ENCODE measurements at places on chromosomes 5 and 9. TPM values are rescaled to one million over a fixed set of nuclear protein-coding genes. Genes with fewer than 3 reads are reported as not detected.

Gene DEPDC1B
- 1.9 TPM for total RNA-seq

Gene BAG1
- total RNA-seq, result 124 TPM

Gene KCTD16
- 0.13 TPM for total RNA-seq

Gene SLC6A3
- total RNA-seq, result not detected

Gene KLHL3
- 21.0 TPM for total RNA-seq

Gene LOX
- total RNA-seq, result 39.5 TPM

Gene HSPA5
- 838 TPM for total RNA-seq

Gene CMYA5
- total RNA-seq, result 33.9 TPM

Gene ZCCHC7
- 22.6 TPM for total RNA-seq

Gene PCDHB4
- 8.7 TPM for total RNA-seq

DNA sequence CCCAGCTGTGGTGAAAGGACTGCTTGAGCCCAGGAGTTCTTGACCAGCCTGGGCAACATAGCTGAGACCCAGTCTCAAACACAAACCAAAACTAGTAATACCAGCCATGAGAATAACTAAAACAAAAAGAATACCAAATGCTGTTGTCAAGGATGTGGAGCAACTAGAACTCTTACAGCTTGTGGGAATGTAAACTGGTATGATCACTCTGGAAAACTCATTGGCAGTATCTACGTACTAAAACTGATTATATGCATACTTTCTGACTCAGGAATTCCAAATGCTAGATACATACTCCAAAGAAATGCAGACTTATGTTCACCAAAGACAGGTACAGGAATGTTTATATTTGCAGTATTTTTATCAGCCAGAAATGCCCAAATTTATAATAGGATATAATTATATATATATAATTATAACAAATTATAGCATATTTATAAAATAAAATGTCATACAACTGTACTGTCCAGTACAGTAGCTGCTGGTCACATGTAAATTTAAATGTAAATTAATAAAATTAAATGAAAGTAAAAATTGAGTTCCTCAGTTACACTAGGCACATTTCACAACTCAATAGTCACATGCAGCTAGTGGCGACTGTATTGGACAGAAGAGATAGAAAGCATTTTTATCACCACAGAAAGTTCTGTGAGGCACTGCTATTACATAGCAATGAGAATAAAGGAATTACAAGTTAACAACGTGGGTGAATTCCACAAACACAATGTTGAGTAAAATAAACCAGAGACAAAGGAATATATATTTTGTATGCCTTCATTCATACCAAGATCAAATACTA lies 118.5 kb downstream of the GNAQ start:
- no peaks in the 10 kb centered on the region for H3K36me3 ChIP-seq
- no peak overlapping the region for H3K4me3 ChIP-seq
- peaks cover 5% of the 10 kb centered on the region for H3K4me1 ChIP-seq
- no peak for DNase-seq

GRCh38 chr9:77707383-77708063 lies 59.4 kb upstream of the GNA14 start:
- peak; percentile 82 for DNase-seq
- no peaks in the 10 kb centered on the region for H3K36me3 ChIP-seq
- no peak overlapping the region for H3K4me3 ChIP-seq

DNA sequence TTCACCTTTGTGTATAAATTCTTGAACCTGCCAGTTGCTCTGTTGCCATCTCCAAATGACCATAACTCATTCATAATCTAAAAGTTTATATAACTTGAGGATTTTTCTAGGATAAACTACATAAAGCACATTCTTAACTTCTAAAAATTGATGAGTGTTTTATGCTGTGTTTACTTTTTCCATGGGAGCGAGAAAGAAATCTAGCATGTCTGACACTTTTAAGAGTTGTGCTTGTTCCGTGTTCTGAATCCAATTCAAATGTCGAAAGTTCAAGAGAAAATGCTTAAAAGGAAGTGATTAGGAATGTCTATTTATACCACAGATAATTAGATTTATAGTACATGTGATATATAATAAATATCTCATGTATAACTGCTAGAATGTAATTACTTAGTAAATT lies 154.4 kb downstream of the DEPDC1B start:
- H3K27me3 ChIP-seq, result no peaks in the 10 kb centered on the region
- no peak overlapping the region for H3K27ac ChIP-seq
- DNase-seq, result no peak
- H3K4me3 ChIP-seq, result no peak overlapping the region
- H3K36me3 ChIP-seq, result no peaks in the 10 kb centered on the region
- H3K4me1 ChIP-seq, result no peaks in the 10 kb centered on the region

- H3K27ac ChIP-seq, result no peak overlapping the region
- no peaks in the 10 kb centered on the region for H3K36me3 ChIP-seq
- no peak for DNase-seq
- H3K27me3 ChIP-seq, result no peaks in the 10 kb centered on the region
Observed at GRCh38 chr5:125179612-125180011, 433.2 kb upstream of the ZNF608 start.

DNA sequence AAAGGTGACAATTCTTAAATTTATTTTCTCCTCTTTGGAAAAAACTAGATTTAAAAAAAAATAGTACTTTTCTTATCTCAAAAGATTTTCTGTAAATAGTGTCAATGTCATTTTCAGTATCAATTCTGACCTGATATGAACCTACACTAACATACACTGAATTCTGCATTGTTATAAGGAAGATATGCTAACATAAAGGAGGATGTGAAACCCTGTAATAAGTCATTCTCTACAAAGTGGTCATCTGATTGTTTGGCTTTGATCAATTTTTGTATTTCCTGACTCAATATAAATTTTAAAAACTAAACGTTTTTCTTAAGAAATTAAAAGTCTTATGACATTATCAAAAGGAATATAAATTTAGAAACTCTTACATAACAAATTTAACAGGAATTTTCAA lies 233.6 kb upstream of the EDIL3 start:
- H3K4me3 ChIP-seq, result no peak overlapping the region
- no peaks in the 10 kb centered on the region for H3K36me3 ChIP-seq
- no peaks in the 10 kb centered on the region for H3K27me3 ChIP-seq
- no peak for DNase-seq
- H3K4me1 ChIP-seq, result no peaks in the 10 kb centered on the region

DNA sequence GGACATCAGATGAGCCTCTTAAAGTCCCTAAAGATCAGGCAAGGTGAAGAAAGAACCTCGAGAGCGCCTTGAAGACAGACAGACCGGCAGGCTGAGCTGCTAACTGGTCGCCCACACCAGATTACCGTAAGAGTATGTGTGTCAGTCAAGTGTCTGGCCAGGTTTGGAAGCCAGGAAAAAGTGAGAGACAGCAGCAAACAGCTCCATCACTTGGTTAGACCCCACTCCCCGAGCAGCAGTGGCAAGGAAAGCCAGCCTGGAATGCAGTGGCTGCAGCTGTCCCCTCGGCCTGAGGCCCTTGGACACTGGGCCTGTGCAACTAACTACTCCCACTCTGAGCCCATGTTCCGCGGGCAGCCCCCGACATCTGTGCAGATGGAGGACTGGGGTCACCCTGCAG lies 214.1 kb downstream of the DIRAS2 start:
- no peaks in the 10 kb centered on the region for H3K36me3 ChIP-seq
- no peaks in the 10 kb centered on the region for H3K27me3 ChIP-seq
- no peak for DNase-seq
- H3K4me3 ChIP-seq, result no peak overlapping the region

DNA sequence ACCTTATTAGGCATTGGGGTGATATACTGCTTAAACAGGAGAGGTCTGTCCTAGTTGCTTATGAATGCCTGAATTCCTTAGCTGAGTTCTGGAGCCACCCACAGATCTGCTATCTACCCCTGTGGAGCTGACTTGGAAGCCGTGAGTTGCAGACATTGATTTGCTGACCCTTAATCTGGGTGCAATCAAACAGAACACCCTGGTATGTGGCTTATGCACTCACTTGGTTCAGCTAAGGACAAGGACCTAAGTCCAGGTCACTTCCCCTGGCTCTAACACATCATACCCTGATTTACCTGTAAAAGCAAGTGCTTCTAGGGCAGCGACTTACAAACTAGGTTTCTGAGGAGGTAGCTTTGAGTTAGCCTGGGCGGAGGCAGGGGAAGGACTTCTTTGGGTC lies 41.6 kb upstream of the TLR4 start:
- no peak overlapping the region for H3K4me3 ChIP-seq
- no peak overlapping the region for H3K27ac ChIP-seq
- DNase-seq, result no peak
- H3K27me3 ChIP-seq, result no peaks in the 10 kb centered on the region
- H3K36me3 ChIP-seq, result no peaks in the 10 kb centered on the region

DNA sequence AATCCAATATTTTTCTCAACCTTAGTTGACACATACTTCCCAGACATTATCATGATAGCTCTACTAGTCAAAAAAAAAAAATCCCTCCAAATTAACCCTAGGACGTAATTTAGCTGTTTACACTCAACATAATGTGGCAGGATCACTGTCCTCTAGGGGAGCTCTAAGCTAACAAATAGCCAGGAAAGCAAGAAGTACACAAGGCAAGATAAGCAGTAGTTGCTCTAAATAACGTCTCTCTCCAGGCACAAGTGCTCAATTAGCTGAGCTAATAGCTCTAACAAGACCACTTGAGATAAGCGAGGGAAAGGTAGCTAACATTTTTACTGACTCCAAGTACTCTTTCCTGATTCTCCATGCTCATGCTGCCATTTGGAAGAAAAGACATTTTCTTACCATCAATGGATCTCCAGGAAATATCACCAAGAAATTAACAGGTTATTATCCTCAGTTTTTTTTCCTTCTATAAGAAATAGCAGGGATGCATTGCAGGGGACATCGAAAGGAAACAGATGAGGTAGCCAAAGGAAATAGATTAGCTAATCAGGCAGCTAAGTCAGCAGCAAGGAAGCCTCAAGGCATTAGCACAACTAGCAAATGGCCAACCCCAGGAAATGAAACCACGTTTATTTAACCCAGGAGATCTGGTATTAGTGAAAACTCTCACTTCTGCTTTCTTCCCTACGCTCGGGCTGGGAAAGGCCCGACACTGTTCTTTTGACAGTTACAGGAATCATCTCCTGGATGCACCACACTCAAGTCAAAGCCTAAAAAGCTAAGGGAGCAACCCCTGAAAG lies 614.1 kb downstream of the PTPRD start:
- H3K4me3 ChIP-seq, result no peak overlapping the region
- H3K27me3 ChIP-seq, result no peaks in the 10 kb centered on the region
- no peaks in the 10 kb centered on the region for H3K36me3 ChIP-seq
- no peaks in the 10 kb centered on the region for H3K4me1 ChIP-seq

DNA sequence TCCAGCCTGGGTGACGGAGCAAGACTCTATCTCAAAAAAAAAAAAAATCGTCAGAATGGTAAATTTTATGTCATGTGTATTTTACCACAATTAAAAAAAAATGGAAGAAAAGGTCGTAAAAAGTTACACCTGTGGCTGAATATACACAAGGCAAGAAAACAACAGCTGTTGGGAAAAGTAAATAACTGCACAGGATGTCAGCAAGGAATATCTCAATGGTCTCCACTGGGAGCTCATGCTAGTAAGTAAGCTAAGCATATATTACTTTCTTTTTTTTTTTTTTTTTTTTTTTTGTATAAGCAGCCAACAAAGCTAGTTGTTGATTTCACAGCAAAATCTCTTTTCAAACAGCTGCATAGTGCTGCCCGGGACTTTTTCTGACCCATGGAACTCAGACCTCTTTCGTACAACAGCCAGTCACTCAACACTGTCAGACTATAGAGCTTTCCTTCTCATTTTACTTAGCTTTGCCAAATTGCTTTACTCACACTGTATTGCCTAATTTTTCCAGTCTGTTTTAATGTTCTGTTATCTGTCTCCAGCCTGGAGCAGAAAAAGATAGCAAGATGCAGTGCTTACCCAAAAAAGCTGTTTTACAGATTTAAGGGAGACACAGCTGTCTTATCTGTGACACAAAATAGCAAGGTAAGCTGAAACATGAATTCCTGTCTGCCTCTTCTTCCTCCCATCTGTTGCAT lies 175.9 kb downstream of the ENC1 start:
- no peaks in the 10 kb centered on the region for H3K36me3 ChIP-seq
- DNase-seq, result no peak
- no peak overlapping the region for H3K27ac ChIP-seq
- no peaks in the 10 kb centered on the region for H3K27me3 ChIP-seq
- H3K4me1 ChIP-seq, result no peaks in the 10 kb centered on the region

GRCh38 chr9:131668439-131669268 lies 71.2 kb downstream of the RAPGEF1 start:
- no peaks in the 10 kb centered on the region for H3K36me3 ChIP-seq
- H3K4me3 ChIP-seq, result no peak overlapping the region
- H3K4me1 ChIP-seq, result peaks cover 67% of the 10 kb centered on the region
- peak; percentile 67 for DNase-seq
- H3K27me3 ChIP-seq, result no peaks in the 10 kb centered on the region

Data from thyroid gland (tissue), 4 donors.